NCI-H2029 (cell line): ENCODE measurements at places on chromosomes 7 and 10.
A peak's percentile ranks its signal among the peaks of the same experiment; 100 is the strongest.

- DNase-seq, result no peak
Measured at GRCh38 chr7:10076660-10077300, 896.9 kb upstream of the PHF14 start.

- DNase-seq, result no peak
Measured at GRCh38 chr10:46525177-46525823, 31.2 kb downstream of the GPRIN2 start.

DNA sequence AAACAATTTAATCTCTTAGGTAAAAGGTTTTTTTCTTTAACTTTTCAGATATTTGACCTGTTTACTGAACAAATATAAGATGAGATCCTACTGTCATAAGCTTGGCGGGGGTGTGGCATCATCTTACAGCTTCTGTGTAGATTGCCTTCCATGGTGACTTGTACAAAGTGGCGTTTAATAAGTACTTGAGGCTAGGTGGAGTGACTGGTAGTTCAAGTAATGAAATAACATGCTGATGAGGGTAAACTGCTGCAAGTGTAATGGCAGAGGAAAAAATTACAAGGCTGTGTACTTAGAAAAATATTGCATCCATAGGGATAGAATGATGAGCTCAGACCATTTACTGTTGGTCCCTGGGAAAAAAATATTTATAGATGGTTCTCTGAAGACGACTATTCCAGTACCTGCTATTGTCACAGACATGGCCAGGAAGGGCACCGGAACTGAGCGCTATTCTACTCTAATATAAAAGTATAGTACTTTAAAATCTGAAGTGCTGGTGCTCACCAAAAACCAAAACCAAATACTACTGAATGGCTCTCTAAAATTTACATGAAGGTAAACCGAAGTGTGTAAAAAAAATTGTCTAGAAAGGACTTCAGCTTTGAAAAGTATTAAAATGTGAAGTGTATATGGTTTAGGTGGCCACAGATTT lies 42.4 kb downstream of the DNAH11 start:
- no peak for DNase-seq

DNA sequence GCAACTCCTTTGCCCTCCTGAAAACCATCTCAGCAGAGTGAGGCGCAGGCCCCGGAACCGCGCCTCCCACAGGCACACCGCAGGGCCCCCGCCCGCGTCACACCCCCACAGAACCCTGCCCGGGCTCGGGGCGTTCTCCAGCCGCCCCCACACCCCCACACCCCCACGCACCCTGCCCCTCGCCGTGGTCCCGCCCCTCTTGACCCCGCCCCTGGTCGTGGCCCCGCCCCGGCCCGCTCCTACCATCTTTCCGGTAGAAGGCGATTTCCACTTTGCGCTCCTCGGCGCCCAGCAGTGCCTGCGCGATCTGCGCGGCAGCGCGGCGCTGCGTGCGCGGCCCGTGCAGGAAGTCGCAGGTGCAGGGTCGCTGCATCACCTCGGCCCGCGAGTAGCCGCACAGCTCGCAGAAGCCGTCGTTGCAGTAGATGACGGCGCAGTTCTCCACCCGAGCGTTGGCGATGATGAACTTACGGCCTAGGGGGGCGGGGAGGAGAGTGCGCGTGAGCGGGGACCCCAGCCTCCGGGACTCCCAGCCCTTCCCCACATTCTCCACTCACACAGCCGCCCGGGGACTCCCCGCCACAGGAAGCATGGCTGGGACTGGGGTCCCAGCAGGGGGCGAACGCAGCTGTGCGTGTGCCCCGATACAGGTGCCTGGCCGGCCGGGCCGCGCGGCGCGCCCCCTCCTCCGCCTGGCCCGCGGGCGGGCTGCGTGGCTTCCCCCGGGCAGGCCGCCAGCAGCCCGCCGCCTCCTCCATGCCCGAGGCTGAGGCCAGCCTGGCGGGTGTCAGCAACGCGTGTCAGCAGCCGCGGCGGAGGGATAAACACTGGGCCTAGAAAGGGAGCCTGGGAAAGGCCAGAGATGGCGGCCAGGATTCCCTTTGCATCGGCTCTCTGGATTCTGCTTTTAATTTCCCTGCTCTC lies 3.4 kb downstream of the KCNH2 start:
- peak; percentile 72 for DNase-seq

- DNase-seq, result no peak
Measured at GRCh38 chr10:104028146-104028545, 57.5 kb downstream of the COL17A1 start.

GRCh38 chr7:5700391-5700985 lies 81.0 kb downstream of the RNF216 start:
- DNase-seq, result no peak

GRCh38 chr7:66310620-66311019 lies 105.5 kb downstream of the TPST1 start:
- no peak for DNase-seq

DNA sequence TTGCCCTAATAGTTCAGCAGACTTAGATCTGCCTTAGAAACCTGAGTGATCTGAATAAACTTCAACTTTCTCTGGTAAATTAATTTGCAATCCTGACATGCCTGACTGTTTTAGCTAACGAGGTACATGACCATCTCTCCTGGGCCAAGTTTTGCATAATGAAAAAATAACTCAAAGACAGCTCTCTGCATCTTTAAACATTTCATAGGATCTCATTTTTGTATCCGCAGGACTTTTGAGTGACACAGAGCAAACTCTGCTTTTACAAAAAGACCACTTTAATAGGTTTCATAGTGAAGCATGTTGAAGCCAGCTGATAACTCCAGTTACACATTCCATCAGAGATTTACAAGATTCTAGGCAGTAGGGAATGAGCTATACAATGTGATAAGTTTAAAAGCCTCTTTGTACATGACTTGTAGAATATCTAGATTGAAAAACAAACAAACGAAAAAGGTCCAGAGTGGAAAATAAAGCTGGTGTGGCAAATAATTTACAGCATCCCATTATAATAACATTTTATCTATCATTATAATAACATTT lies 2.1 kb downstream of the PRKG1 start:
- DNase-seq, result no peak

DNA sequence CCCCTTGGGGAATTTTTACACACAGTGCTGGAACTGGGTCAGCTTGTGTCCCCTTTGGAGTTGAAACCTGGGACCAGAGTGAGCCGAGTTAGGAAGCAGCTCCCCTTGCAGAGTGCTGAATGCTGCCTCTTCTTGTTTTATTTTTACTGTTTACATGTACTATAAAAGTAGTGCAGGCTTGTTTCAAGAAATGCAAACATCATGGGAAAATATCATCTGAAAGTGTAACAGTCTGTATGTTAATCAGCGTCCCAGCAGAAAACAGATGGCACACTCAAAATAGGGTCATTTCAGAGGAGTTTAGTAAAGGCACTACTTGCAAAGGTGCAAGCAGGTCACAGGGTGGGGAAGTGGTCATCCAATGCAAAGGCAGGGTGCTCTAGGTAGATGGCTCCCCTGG lies 30.1 kb downstream of the CXCL12 start:
- DNase-seq, result no peak

- no peak for DNase-seq
Measured at GRCh38 chr7:131950758-131951157, 394.3 kb upstream of the PODXL start.

DNA sequence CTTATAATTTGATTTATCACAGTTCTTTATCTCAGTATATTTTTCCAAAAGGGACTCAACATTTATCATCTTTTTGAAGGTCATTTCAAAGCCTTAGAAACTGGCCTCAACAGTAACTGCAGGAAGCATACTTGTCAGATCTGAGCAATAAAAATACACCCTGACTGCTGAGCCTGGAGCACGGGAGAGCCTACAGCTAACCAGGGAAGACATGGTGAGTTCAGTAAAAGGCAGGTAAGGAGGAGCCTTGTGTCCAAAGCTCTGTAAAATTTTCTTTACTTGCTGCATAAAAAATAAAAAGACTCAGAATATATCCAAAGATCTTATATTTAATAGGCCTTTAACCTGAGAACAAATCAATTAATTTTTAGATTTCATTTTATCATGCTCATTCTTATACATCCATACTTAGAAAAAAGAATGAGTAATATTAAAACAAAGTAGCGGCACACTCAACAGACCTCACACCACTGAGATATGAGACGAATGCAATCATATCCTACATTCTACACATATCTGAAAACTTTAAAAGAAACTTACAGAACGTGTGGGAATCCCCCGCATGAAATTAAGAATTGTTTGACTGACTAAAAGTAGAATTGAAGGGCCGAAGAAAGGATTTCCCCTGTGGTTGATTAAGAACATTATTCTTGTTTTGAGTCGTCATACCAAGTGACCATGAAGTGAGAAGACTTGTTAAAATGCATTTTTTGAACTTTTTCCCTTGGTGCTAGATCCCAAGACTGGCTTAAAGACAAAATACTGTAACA lies 296.4 kb upstream of the MKLN1 start:
- DNase-seq, result no peak

DNA sequence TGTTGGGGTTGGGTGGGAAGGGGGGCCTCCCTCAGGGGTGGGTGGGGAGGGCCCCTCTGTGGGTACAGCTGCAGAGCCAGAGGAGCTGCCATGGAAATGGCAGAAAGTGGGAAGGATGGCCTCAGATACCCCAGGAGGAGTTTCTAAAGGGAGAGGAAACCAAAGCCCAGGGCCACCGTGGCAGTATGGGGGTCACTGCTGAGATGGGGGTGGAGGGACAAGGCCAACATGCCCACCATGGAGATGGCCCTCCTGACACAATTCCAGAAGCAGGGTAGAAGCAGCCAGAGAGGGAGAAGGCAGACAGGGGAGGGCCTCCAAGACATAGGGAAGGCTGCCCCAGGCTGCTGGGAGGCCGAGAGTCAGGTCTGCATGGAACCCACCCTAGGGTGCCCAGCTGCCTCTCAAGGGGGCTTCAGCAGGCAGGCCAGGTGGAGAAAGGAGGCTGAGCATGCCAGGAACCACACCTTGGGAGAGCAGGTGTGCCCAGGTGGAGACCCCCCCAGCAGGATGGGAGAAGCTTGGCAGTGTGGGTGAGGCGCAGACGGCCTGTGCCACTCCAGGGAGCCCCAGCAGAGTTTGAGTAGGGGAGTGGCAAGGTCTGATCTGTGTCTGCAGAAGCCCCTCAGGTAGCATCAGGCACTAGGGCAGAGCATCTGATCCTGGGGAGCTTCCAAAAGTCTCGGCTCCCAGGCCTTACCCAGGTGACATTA lies 146.8 kb downstream of the ARHGAP22 start:
- DNase-seq, result no peak

- DNase-seq, result peak; percentile 11
Measured at GRCh38 chr7:24979470-24979862, 512 bp downstream of the OSBPL3 start.

- no peak for DNase-seq
Measured at GRCh38 chr7:101823096-101823495, 5.7 kb downstream of the CUX1 start.

- no peak for DNase-seq
Measured at GRCh38 chr10:66535439-66535838, 390.4 kb upstream of the LRRTM3 start.

- no peak for DNase-seq
Measured at GRCh38 chr10:61970182-61971002, 68.9 kb downstream of the ARID5B start.
